ENCODE measurements at places on chromosomes 5 and 9. TPM values are rescaled to one million over a fixed set of nuclear protein-coding genes. Genes with fewer than 3 reads are reported as not detected.

GRCh38 chr5:1522601-1523479 is 920 bp downstream of the LPCAT1 start:
- DNase-seq: no peak

DNA sequence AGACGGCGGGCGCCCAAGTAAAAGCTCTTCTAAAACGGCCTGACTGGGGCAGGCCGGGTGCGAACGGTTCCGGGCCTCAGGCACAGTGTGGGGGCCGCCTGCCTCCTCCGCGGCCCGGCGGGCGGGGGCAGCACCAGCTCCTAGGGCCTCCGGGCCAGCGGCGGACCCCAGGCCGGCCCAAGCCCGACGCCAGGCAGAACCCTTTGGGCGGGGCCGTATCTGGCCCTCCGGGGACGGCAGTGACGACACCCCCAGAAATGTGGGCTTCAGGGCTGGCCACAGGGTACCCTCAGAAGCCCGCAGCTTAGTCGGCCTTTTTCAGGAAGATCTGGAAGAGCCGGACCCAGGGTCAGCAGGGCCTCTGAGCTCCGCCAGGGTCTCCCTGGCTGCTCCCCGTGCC is 4.0 kb downstream of the LTC4S start:
- no peak for DNase-seq

DNA sequence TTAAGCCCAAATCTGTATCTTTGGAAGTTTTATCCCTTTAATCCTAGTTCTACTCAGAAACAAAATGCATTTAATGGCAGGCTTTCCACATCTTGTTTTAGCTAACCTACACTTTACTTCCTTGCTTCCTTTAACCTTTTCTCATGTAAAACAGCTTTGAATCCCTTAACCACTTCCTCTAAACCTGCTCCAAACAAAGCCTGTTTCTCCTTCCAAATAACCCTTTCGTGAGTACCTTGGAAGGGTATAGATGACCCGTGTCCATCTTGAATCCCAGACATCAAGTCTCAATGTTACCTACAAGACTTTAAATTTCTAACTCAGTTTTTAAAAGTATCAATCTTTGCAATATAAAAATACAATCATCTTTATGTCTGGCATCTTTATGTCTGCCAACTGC is 78.4 kb downstream of the DROSHA start:
- no peak for DNase-seq

GRCh38 chr5:35066260-35066795 is 18.6 kb upstream of the AGXT2 start:
- no peak for DNase-seq

- DNase-seq: no peak
These were observed 127.0 kb upstream of the GDNF start for GRCh38 chr5:37966871-37967270.

DNA sequence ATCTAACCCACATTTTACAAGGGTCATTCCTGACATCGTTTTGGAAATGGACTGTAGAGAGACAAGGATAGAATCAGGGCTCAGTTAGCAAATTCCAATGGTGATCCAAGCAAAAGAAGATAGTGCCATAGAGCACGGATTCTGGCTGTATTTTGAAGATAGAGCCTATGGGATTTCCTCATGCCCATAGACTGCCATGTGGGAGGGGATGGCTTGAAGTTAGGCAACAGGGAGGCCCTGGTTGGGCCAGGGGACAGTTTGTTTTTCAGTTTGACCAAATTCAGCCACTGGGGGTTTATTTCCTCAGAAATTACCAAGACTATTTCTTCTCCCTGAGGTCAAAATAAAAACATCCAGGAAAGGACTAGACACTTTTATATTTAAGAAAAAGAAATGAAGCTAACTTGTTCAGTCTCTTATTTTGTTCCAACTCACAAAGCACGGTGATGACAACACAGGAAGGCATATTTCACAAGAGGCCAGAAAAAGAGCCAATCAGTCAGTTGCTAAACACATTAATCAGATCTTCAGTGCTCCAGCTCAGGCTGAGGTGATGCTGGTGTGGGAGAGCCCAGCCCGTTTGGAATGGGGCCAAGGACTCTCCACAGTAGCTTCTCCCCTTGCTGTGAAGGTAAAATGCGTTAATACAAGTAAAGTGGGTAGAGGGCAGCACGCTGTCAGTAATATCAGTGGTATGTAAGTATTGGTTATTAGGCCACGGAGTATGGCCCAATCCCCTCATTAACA is 4.4 kb upstream of the DCTN4 start:
- DNase-seq: peak; percentile 57

DNA sequence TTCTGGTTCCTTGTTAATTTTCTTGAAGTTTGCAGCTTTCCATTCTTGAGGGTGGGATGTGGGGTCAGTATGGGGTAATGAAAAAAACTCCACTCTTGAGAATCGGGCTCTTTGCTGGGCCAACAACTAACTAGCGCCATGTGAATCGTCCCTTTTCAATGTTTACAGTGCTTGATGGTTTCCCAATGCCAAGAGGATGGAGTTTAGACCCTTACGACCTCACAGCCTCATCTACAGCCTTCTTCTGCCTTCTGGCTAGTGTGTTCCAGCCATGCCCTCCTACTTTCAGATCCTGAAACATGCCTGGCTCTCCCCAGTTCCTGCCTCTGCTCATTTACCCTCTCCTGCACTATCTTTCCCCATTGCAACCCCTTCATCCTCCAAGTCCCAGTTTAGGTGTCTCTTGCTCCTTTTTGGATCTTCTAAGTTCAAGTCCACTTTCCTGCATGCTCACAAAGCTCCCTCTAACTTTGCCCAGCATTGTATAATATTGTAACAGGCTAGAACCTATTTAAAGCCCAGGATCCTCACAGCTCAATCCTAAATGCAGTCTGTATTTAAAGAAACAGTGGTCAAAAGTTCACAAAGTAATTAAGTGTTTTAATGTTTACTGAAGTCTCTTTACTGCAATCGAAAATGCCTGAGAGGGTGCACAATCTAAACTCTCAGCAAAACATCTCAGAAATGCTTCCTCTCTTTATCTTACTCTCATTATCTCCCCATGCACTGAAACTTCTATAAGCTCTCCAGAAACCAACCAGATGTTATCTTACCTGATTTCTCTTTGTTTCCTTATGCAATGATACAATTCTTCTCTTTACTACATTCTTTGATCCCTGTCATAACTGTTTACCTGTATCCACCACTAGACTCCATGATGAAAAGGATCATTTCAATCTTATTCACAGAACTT is 20.6 kb upstream of the CAST start:
- DNase-seq: no peak

- no peak for DNase-seq
These were observed 111.5 kb upstream of the EQTN start for GRCh38 chr9:27408482-27408881.

DNA sequence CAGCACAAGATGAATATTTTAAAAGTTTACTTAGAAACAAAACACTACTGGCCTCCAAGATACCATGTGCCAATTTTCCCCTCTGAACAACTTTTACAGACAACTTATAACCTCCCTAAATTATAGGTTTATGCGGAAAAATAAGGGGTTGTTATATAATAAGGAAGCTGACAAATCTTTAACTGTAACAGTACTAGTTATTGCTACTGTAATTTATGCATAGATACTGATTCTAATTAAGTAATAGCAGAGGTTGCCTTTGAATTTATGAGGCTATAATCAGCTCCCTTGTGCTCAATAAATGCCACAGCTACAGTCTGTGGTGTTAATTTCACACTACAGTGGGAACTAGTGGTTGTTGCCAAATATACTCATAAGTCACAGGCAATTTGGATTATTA is 291.3 kb upstream of the PCSK5 start:
- no peak for DNase-seq

DNA sequence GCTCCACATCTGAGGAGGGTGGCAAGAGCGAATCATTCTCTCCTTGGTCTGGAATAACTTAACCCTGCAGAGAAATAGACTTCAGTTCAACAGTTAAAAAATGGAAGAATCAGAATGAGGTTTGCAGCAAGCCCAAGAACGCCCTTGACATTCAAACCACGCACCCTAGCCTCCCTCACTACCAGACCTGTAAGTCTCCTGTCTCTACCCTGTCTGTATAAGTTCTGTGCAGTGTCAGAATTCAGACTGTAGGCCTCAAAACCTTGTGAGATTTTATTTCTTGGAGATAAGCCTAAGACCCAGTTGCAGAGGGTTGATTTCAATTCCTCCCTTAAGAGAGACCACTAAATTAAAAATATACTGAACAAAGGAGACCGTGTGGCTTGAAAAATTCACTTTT is 35.8 kb upstream of the PLPP1 start:
- no peak for DNase-seq

DNA sequence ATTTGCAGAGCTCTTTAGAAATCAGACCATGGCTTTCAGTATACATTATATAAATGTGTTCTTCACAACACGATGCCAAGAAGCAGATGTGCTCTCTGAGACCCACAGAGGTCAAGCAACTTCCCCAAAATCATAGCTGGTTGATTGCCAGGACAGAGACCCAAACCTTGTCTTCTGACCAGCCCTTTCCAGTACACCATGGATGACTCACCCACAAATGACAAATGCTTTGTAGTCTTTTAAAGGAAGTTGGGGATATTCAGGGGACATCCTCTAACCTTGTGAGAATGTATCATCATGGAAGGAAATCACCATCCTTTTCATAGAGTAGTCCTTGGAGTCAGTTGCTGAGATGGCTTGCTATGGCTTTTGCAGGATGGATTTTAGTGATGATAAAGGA is 30.1 kb downstream of the ZNF462 start:
- DNase-seq: no peak

GRCh38 chr5:16625096-16625495 is 8.3 kb upstream of the RETREG1 start:
- DNase-seq: no peak

- DNase-seq: no peak
These were observed 3.8 kb downstream of the P4HA2 start for GRCh38 chr5:132223861-132224260.

- peak; percentile 23 for DNase-seq
These were observed 128.0 kb downstream of the FANCC start for GRCh38 chr9:95189251-95190098.

DNA sequence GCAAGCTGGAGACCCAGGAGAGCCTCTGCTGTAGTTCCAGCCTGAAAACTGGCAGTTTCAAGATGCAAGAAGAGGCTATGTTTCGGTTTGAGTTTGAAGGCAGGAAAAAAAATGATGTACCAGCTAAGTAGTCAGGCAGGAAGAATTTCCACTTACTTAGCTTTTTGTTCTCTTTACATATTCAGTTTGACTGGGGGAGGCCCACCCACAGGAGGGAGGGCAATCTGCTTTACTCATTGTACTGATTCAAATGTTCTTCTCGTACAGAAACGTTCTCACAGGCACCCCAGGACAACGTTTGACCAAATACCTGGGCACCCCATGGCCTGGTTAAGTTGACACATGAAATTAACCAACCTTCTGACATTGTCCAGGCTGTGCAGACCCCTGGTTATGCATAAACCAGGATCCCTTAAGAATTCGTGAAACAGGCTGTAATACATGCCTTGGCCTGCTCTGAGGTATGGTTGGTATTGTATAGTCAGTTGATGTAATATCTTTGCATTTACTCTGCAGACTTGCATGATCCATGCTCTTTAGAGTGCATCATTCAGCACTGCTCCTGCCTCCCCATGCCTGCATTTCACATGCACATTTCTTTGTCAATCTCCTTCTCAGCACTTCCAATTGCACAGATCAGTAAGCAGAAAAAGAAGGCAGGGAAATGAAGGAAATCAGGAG is 687.1 kb downstream of the TAF11L14 start:
- no peak for DNase-seq

DNA sequence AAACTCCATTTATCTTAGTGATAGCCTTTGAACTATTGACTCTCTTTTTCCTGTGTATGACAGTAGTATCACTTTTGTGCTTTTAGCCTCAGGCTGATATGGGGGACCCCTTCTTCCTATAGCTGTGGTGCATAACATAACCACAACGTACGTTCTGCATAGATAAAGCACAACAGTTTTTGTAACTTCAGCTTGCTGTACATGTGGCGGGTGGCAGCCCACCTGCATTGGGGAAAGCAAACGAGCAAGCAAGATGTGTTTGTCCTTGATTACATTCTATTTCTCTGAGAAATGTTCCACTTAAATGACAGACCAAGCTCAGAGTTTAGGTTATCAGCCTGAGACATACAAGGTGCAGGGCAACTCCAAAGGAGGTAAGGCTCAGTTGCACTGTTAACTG is 309.4 kb downstream of the KDM4C start:
- no peak for DNase-seq

DNA sequence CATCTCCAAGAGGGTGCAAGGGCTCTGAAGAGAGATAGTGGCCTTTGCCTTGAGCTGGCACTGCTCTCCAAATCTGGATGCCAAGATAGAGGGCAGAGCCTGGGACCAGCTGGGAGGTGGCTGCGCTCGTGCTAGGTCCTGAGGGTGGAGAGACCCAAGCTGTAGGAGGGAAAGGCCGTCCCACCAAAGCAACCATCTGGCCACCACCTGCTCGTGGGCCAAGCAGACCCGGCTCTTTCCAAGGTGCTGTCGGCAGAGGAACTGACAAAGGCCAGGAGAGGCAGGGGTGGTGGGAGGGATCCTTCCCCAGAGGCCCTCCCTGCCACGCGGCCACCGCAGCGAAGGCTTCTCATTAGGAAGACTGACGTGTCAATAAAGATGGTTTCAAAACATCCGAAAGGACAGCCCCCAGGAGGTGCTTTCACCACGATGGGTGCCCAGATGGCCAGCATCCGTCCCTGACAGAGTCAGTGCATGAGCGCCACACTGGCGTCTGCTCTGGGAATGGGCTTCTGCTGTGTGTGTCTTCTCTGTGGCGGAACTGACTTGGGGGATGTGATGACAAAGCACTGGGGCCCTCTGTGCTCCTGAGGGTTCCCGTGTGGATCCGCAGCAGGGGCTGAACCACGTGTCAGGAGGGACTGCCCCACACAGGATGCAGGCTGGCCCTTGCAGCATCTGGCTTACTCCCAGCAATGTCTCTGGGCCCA is 213.5 kb downstream of the FANCC start:
- DNase-seq: no peak

- no peak for DNase-seq
These were observed 1038.3 kb downstream of the TLE1 start for GRCh38 chr9:80651044-80651443.

DNA sequence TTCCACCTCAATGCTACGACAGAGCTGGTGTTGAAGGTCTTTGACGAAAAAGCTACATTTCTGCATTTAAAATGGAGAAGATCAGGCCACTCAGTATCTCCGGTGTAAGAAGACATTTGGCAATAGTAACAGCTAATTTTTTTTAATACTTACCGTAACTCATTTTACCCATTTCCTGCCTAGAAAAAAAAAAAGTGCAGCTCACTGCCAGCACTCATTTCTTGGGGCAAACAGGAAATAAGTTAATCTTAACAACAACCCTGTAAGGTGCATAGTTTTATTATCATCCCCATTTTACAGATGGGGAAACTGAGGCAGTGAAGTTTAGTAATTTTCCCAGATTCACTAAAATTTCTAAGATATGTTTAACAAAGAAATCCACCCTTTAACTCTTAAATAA is 27.4 kb upstream of the KCNMB1 start:
- DNase-seq: no peak

DMRT3 gene
- total RNA-seq: not detected

ARHGEF39 gene
- total RNA-seq: 0.27 TPM

IDNK gene
- 3.5 TPM for total RNA-seq

IRX1 gene
- 0.16 TPM for total RNA-seq

SLC6A18 gene
- not detected for total RNA-seq

CDH6 gene
- total RNA-seq: 2.8 TPM

CCNO gene
- not detected for total RNA-seq

WWC1 gene
- total RNA-seq: 2.2 TPM

HOMER1 gene
- total RNA-seq: 61.9 TPM

FOXD4L5 gene
- total RNA-seq: 0.08 TPM

PLCXD3 gene
- total RNA-seq: 73.1 TPM

DMGDH gene
- 2.4 TPM for total RNA-seq

SUSD3 gene
- total RNA-seq: 0.60 TPM

PRRT1B gene
- total RNA-seq: not detected

ELOVL7 gene
- 0.19 TPM for total RNA-seq
